ENCODE measurements at places on chromosomes 2 and 18.
A peak's percentile ranks its signal among the peaks of the same experiment; 100 is the strongest.

- DNase-seq, result no peak
Observed at GRCh38 chr18:23203891-23204432, 68.7 kb downstream of the CABLES1 start.

DNA sequence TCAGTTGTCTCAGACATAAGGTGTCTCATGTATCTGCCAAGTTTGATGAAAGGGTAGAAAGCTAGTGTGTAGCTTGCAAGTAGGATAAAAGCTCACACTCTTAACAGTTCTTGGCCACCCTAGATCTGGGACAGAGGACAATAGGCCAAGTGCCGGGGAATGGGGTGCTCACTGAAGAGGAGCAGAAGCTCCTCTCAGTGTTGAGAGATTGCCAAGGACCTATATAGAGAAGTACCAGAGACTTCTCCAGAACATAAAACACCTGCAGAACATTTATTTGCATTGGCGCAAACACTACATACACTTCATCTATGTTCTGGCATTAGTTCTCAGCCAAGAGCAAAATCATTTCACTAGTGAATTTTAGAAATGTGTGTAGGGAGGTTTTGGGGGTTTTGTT, 2.9 kb upstream of the GTF3C3 start:
- no peak for DNase-seq

- no peak for DNase-seq
Observed at GRCh38 chr2:39511219-39511604, 74.1 kb upstream of the MAP4K3 start.

DNA sequence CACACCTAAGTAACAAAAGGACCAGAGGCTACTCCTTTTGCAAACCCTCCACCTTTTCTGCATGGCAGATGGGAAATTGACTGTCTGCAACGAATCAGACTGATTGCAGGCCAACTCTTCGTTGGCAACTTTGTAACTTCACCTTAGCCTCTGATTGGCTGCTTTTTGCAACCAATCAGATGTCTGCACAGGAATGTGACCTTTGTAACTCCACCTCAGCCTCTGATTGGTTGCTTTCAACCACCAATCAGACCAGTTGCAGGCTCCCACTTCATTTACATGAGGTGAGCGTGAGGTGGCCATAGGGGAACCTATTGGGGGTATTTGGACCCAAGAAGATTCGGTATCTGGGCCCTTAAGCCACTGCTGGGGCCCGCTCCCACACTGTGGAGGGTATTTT, 209.0 kb downstream of the EN1 start:
- DNase-seq, result no peak

DNA sequence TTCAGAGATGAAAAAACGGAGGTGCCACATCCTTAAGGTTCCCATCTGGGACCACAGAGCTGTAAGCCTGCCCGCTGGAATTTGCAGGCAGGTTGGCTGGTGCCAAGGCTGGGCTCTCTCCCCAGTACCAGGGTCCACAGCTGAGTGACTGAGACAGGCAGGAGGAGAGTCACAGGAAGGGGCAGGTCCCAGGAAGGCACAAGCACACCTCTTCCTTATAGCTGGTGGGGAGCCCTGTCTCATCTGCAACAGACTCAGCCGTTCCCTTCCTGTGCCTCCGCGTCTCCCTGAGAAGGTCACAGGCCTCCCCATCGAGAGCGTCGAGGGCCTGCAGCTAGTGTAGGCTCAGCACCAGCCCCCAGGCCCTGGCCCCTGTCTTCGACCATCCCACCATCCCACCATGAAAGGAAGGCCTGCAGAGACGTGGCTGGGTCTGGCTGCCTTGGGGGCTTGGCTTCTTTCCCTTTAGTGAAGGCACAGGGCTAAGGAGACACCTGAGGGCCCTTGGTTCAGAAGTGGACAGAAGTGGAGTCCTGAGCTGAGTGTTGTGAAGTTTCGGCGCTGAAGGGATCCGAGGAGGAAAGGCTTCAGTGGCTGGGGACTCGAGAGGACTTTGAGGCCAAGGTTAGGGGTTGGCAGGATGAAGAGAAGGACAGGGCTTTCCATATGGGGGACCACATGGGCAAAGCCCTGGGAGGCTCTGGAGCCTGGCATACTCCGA, 26.8 kb downstream of the GLI2 start:
- no peak for DNase-seq

- DNase-seq, result no peak
Observed at GRCh38 chr2:74502147-74502719, 2.8 kb upstream of the LBX2 start.

DNA sequence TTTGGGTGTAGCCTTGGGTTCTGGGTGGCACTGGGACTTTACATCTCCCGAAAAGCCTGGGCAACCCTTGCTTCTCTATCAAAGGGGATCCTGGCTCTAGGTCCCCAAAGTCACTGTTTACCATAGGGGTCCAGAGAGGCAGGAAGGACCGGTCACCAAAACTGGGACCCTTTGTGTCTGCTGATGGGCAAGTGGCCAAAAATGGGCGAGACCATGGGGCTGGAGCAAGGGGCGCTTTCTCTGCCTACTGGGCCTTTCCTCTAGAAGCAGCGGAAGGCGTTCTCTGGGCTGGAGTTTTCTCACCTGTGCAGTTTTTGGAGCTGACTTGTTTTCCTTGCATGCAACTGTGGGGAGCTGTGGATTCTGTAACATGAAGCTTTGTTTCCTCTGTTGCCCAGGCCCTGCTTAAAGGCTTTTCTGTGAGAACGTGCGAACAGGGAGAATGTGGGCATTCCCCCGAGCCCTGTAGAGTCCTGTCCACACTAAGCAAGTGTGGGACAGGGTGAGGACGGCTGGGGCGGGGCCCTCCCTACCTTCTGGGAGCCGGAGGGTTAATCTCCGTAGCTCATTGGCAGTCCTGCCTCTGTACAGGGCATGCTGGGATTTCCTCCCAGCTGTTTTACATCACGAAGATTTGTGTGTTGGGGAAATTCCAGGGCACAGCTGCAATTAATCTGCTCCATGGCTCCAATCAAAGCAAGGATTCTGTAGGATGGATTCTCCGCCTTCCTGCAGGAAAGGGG, 50.2 kb downstream of the TGOLN2 start:
- DNase-seq, result no peak

GRCh38 chr2:208373460-208374089, 33.0 kb upstream of the PTH2R start:
- peak; percentile 17 for DNase-seq

- DNase-seq, result no peak
Observed at GRCh38 chr2:140801311-140801710, 1329.5 kb downstream of the LRP1B start.

- no peak for DNase-seq
Observed at GRCh38 chr18:22197668-22198067, 28.3 kb downstream of the GATA6 start.

- DNase-seq, result no peak
Observed at GRCh38 chr2:122639176-122639575, 883.7 kb downstream of the TSN start.

- DNase-seq, result no peak
Observed at GRCh38 chr2:113034016-113034415, 18.7 kb downstream of the IL36B start.

DNA sequence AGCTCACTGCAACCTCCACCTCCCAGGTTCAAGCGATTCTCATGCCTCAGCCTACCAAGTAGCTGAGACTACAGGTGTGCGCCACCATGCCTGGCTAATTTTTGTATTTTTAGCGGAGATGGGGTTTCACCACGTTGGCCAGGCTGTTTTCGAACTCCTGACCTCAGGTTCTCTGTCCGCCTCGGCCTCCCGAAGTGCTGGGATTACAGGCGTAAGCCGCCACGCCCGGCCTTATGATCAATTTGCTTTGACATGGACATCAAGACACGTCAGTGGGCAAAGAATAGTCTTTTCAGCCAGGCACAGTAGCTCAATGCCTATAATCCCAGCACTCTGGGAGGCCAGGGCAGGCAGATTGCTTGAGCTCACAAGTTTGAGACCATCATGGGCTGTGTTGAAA, 48.0 kb upstream of the CABYR start:
- no peak for DNase-seq

- no peak for DNase-seq
Observed at GRCh38 chr18:79043288-79043687, 25.9 kb upstream of the ATP9B start.

GRCh38 chr2:109216332-109216731, 87.3 kb downstream of the SH3RF3 start:
- DNase-seq, result no peak

GRCh38 chr2:85607268-85608215, 4.3 kb downstream of the C2orf68 start:
- DNase-seq, result no peak

DNA sequence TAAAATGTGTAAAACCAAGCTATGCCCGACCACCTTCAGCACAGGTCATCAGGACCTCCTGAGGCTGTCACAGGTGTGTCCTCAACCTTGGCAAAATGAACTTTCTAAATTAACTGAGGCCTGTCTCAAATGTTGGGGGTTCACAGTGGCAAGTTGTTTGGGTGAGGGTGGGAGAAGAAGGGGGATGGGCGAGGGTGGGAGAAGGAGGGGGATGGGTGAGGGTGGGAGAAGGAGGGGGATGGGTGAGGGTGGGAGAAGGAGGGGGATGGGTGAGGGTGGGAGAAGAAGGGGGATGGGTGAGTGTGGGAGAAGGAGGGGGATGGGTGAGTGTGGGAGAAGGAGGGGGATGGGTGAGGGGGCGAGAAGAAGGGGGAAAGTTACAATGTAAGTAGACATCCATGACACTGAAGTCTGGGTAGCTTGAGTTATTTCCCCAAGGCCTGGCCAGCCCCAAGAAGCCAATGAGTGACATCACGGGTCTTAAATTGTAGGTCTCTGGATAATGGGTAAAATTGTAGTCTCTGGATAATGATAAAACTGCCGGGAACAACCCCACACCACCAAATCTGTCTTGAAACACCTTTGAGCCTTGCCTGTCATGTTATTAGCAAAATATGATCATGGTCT, 56.3 kb downstream of the TIMM21 start:
- DNase-seq, result no peak

- DNase-seq, result no peak
Observed at GRCh38 chr2:120434492-120435308, 88.8 kb downstream of the INHBB start.

GRCh38 chr2:129103936-129104878, 785.5 kb upstream of the HS6ST1 start:
- DNase-seq, result no peak

DNA sequence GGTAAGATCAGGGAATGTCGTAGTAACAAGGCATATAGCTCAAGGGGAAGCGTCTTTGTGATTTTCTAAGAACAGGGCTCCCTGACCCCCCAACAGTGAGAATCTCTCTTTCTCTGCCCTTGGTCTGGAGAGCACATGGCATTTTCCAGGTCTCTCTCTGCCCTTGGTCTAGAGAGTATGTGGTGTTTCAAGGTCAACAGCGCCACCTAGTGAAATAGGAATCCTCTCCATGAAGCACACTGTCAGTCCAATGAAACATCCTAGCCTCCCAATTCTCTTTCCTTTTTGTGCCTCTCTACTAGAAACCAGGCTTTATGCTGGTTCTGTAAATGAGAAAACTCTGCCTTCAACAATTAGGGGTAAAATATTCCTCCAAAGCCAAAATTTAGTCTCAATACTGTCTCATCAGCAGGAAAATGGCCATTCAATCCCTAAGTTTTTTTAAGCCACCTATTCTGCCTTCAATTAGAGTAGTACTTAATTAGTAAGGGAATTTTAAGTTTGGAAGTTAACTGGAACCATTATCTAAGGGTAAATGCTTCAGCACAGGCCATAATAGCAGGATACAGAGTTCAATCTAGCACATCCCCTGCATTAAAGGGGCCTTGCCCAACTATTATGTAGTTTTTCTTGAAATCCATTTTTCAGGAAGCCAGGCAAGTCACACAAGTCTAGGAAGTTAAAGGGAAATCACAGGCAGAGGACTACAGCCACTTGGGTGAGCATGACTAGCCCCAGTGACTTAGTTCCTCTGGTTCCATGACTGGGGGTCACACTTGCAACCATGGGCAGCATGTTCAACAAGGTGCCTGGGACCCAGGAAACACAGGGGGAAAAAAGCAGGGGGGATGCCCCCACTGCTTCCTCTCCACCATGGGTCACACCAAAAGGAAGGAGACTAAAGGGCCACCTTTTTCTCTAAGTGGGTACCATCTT, 12.4 kb downstream of the DYM start:
- peak; percentile 65 for DNase-seq
